ENCODE measurements at places on chromosomes 2 and 18.
A peak's percentile ranks its signal among the peaks of the same experiment; 100 is the strongest.

GRCh38 chr2:108288534-108289106 lies at the start of gene SULT1C2:
SULT1C2 (plus strand) TSS chr2:108288895; CDS start chr2:108293668, 4,773 bp downstream.
- no peak for DNase-seq

GRCh38 chr18:72128649-72129048 lies 415.5 kb downstream of the CBLN2 start:
- DNase-seq = no peak

GRCh38 chr2:83481436-83481835 lies 977.6 kb downstream of the SUCLG1 start:
- DNase-seq = no peak

GRCh38 chr2:120743657-120744056 lies 8.0 kb downstream of the GLI2 start:
- DNase-seq = no peak

GRCh38 chr2:191738667-191739066 lies 60.7 kb downstream of the NABP1 start:
- no peak for DNase-seq

- peak; percentile 66 for DNase-seq
Observed at GRCh38 chr18:49814147-49814499, 790 bp upstream of the ACAA2 start.

GRCh38 chr2:75545387-75545786 lies 15.4 kb downstream of the EVA1A start:
- DNase-seq = no peak

GRCh38 chr2:233410196-233410760 lies 56.0 kb downstream of the DGKD start:
- no peak for DNase-seq

- no peak for DNase-seq
Observed at GRCh38 chr2:31446848-31447247, 32.3 kb upstream of the XDH start.

DNA sequence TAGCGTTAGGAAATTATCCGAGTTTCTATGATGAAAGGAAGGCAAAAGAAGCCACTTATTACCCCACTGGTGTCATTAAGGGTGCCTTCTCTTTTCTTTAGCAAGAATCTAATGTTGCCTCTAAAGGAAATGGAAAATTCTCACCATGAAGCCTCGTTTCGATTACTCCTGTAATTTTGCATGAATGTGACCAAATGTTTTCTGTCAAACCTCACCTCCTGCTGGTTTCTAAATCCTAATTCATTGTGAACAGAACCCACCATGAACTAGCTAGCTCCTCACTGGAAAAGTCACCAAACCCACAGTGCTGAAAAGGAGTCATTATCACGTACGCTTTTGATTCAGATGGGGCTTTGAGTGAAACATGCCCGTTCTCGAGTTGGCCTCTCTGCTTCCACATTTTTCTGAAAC lies 119.9 kb downstream of the COPS8 start:
- no peak for DNase-seq

- no peak for DNase-seq
Observed at GRCh38 chr2:17355608-17356329, 162.5 kb downstream of the RAD51AP2 start.

- no peak for DNase-seq
Observed at GRCh38 chr2:200144571-200144970, 161.9 kb upstream of the SPATS2L start.

DNA sequence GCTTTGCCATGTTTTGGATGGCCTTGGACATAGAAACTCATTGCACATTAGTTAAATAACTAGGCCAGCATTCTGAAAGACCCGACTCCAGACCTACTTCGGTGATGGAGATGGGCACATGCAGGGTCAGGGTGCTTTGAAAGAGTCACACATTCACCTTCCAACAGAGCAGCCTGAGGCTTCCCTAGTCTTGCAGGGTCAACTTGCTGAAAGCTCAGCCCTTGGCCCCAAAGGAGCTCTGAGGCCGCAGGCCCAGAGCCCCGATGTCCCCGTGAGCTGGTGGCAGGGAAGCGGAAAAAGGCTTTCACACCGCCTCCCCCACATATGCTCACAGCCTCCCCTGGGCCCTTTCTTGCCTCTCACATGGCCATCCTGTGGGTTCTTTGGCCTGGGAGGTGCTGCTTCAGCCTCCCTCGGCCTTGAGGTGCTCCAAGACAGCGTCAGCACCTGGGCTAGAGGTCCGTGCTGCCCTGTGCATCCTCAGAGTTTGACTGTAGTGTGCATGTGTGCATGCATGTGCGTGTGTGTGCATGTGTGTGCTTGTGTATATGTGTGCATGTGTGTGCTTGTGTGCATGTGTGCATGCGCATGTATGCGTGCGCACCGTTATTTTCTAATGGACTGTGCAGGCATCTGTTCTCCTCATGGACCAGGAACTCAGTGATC lies 21.6 kb downstream of the LDLRAD4 start:
- no peak for DNase-seq

DNA sequence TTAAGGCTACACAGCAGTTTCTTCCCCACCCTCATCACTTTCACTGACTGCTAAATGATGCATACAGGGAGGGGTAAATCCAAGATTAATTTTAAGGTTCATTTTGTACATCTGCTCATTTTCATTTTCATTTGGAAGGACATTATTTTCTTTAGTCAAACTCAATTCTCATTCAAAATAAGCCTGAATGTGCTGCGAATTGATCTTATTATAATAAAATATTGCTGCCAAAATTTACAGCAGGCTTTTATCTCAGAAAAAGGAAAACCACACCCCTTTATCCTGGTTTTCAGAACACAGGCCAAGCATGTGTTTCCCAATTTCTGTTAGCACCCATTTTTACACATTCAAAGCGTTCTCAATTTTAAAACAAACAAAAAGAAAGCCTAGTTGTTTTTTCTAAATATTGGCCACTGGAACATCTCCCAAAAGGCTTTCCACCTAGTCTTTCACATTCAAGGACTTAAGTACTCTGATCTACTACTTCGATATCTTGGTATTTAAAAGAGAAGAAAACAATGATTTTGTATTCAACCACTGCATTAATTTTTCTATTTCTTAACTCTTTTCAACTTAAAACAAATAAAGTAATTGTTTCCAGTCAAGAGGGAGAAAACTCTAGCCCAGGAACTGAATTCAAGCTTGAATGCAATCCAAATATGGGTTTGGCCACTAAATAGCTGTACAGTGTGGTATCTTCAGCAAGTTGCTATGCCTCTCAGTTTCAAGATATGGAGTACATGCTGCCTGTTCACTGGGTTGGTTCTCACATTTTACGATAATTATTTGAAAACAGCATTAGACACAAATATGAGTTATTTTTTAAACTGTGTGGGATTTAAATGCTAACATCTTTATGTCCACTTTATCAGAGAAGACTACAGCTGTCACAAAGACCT lies 52.5 kb downstream of the CDH2 start:
- DNase-seq = no peak

- DNase-seq = no peak
Observed at GRCh38 chr2:27356056-27356381, 545 bp downstream of the GTF3C2 start.

- no peak for DNase-seq
Observed at GRCh38 chr18:79781331-79781941, 16.3 kb upstream of the KCNG2 start.

GRCh38 chr2:30645745-30646119 lies 161.5 kb downstream of the CAPN13 start:
- DNase-seq = no peak

DNA sequence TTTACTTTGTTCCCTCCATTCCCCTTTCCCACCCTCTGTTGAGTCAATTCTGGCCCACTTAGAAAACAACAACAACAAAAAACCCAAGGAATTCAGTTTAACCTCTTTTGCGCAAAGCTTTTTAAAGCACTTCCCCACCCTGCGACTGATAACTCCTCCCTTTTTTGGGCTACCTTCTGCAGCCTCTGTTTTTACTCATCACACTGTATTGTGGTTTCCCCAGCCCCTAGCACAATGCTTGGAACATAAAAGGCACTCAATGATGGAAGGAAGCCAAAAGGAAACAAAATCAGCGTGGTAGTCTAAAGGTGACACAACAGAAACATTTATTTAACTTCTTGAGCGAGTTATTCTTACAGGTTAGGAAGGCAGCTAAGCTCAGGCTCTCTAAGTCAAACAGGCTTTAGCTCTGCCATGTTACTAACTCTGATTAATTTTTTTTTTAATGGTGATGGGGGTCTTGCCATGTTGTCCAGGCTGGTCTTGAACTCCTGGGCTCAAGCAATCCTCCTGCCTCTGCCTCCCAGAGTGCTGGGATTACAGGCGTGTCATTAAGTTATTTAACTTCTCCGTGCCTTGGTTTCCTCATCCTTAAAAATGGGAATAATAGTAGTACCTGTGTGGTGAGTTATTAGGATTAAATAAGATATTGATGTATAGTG lies 1.3 kb downstream of the CEP68 start:
- DNase-seq = no peak

DNA sequence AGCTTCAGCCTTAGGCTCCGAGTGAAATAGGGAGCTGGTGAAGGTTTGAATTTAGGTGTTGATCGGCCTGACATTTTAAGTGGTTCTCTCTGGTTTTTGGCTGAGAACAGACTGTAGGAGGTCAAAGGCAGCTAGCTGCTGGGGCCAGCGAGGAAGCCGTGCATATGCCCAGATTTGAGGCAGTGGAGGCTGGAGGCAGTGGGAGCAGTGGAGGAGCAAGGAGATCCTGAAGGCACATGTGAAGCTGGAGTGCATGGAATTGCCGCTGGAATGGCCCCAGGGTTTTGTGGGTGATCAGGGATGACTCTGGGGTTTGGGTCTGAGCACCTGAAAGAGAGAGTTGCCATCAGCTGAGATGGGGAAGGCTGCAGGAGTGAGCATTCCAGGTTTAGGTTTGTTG lies 25.1 kb downstream of the STEAP3 start:
- DNase-seq = no peak

DNA sequence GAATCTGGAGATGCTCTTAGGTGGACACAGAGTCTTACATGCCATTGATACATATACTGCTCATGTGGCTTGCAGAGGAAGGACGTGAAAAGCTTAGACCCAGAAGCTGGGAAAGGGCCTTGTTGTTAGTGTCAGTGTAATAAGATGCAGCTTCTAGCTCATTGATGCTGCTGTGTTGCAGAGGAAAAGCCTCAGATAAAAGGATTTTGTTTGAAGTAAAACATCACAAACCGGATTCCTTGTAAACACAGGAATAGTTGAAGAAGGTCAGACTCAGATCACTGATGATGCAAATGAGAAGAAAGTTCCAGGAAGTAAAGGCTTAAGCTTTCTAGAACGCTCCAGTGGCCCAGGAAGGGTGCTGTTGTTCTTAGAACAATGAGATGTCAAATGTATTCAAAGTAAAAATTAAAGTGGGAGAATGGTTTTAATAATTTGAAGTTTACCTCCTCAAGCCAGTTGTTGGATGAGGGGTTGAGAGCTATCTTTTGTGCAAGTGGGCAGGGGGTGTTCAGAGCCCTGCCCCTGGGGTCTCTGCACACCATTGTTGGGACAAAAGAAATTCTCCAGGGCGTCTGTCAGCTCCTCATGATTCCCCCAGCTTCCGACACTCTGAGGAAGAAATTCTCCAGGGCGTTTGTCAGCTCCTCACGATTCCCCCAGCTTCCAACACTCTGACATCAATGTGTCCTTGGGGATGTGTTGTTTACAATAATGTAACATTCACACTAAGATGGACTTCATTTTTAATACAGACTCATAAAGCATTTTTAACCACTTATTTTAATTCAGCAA lies 61.3 kb upstream of the CHMP1B start:
- DNase-seq = no peak

- no peak for DNase-seq
Observed at GRCh38 chr18:21241301-21242048, 557 bp upstream of the GREB1L start.

DNA sequence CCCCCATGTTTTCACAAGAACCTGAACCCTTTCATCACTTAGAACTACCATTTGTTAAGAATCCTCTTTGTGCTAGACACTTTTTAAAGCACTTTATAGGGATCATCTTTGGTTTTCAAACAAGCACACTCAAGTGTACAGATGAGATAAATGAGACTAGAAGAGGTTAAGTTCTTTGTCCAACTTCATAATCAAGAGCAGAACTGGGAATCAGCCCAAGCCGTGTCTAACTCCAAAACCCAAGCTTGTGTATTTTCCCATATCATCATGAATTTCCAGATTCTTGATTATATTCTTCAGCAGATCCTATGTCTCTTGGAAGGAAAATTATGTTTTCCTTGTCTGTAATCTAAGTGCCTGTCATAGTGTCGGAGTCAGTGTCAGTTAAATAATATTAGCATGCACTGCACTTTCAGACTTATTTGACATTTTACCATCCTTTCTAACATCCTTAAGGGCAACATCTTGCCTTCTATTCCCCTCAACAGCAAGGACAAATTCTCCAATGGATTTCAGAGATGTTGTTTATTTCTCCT lies 123.0 kb upstream of the SETBP1 start:
- no peak for DNase-seq

DNA sequence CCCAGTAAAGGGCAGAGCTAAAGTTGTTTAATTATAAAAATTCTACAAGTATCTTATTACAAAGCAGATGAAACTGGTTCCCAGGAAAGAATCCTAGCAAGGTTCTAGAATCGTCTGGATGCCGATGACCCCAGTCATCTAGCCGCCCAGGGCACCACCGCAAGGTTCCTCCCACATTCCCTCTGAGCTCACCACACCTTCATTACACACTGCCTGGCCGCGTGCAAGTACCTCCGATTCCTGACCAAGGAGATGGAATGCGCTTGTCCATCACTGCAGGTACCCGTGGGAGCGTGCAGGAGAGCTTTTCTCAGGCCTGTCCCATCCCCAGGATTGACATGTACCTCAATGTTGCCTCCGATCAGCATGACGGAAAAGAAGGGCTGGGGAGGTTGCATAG lies 158.5 kb downstream of the LAMA1 start:
- no peak for DNase-seq

GRCh38 chr2:68839260-68839833 lies 31.9 kb downstream of the BMP10 start:
- no peak for DNase-seq

DNA sequence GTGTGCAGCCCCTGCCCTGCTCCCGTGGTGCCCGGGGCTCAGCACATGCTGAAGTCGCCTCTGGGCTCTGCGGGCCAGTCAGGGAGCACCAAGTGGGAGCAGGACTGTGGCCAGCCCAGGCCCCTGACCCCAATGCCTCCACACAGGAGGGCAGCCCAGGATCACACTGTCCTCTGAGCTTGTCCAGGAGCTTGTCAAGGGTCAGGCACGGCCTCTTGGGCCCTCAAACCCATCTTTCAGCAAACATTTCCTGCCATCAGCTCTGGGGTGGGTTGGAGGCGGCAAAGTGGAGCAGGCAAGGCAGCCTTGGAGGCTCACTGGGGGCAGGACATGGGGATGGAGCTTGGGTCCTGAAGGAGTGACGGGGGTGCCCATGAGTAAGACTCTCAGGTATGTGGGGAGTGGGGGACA lies 10.3 kb downstream of the SNED1 start:
- no peak for DNase-seq

All from NCI-H1930 (cell line).